ENCODE measurements at places on chromosomes 12 and 14.

- DNase-seq = no peak
Measured at GRCh38 chr12:4918950-4919660, 9.4 kb downstream of the KCNA1 start.

GRCh38 chr12:24270965-24271364, 321.5 kb upstream of the SOX5 start:
- DNase-seq = no peak

DNA sequence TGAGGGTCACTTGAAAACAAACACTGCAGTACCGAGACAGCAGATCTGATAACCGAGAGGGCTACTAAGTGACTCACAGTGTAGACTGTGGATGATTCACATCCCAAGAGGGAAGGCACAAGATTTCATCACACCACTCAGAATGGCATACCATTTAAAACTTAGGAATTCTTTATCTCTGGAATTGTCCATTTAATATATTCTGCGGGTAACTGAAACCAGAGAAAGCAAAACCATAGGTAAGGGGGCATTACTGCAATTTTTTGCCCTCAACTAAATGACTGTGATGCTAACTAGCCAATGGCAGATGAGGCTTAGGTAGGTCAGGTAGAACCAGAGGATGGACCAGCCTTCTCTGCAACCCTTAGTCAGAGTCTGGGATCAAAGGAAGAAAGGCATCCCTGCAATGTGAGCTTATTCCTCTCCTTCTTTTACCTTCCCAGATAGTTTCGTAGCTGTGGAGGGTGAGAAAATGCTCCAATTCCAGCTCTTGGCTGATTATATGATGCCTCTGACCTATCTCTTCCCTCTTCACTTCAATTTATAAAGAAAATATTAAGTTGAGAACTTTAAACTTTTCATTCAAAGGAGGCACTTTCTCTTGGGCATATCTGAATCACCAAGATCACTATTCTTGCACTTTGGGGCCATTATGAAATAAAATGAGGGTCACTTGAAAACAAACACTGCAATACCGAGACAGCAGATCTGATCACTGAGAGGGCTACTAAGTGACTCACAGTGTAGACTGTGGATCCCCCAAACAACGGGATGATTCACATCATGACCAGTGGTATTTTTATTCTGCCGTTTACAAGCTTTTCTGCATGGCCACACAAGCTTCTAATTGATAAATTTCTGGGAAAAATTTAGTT, 6.8 kb downstream of the ART4 start:
- DNase-seq = no peak

DNA sequence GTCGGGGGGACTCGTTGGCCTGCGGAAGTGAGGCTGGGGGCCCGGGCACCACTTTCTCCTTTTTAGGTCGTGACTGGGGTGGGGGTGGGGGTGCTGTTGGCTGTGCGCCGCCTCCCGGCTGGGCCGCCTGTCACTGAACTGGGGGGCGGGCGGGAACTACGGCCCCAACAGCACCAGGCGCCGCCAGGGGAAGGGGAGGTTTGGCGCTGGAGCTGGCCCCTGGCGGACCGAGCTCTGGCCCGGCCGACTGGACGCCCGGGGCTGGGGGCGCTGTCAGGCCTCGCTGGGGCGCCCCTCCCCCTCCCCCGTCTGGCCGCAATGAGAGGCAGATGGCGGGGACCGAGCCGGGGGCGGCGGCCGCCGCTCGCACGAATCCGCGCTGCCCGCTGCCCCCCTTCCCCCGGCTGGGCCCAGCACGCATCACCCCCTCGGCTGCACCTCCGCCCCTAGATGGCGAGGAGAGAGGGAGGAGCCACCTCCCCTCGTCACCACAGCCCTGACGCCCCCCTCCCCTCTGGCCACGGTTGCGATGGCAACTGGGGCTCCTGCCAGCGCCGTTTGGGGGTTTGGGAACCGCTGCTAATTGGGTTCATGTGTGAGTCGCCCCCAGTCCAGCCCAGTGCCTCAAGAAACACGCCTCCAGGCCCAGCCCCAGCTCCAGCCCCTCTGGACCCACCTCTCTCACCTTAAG, 723 bp downstream of the NFATC4 start:
- peak; percentile 24 for DNase-seq

GRCh38 chr12:116804051-116804450, 65.9 kb downstream of the RNFT2 start:
- no peak for DNase-seq

DNA sequence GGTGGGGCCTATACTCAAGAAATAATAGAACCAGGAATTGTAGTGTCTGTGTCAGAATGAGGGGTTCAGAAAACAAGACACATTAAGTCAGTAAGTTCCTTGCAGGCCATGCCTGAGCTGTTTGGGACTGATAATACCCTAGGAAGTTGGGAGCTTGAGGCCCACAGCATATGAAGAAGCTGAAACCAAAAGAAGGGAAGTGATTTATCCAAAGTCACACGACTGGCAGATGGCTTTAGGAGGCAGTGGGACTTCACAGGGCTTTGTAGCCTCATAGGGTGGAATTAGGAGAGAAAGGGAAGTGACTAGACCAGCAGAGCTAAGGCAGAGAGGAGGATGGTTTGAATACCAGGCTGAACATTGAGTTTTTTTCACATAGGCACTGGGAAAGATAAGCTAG, 56.6 kb upstream of the SRSF5 start:
- DNase-seq = no peak

DNA sequence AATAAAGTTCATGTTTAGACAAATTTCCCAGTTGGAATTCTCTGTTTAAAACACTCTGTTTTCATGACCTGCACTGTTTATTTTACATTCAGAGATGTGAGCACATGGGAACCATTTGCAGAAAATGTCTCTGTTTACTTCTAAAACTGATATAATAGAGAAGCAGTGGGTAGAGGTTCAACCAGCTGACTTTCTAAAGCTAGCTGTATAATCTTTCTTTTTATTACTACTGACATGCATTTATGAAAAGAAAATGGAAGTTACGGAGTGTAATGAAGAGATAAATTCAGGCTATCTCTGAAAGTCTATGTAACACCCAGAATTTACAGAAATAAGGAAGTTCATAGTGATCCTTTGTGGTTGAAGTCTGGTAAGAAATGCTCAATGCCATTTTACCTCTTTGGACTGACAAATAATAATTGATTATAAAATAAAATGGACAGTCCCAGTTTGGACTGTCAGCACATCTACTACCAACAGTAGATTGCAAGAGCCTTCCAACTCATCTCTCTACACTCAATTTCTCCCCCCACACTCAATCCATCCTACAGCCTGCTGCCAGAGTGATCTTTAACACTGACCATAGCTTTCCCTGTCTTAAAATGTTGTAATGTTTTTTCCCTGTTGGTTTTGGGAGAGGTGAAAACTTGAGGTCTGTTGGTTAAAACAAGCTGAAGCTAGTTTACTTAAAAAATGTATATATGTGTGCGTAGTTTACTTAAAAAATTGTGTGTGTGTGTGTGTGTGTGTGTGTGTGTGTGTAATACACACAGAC, 137.4 kb downstream of the AEBP2 start:
- no peak for DNase-seq

- DNase-seq = no peak
Measured at GRCh38 chr14:44652640-44653039, 145.6 kb upstream of the FSCB start.

DNA sequence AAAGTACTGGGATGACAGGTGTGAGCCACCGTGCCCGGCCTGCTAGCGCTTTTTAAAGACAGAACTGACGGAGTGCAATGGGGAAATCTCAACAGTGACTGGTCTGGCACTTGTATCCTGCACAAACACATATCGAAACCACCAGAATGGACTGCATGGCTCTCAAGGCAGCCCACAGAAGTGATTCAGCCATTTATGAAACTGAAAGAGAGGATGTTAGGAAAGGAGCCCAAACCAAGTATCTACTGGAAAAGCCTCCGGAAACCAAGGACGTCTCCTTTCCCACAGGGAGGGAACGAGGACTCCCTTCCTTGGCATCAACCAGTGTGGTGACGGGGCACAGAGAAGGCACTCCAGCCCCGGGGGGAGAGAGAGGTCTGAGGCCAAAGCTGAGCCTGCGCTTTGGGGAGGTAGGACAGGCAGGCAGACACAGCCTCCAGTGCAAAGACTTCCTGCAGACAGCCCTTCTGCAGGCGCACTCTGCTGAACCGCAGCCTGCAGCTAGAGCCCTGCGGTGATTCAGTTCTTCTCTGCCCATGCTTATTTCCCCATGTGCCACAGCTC, 16.5 kb downstream of the SLC15A4 start:
- DNase-seq = no peak

DNA sequence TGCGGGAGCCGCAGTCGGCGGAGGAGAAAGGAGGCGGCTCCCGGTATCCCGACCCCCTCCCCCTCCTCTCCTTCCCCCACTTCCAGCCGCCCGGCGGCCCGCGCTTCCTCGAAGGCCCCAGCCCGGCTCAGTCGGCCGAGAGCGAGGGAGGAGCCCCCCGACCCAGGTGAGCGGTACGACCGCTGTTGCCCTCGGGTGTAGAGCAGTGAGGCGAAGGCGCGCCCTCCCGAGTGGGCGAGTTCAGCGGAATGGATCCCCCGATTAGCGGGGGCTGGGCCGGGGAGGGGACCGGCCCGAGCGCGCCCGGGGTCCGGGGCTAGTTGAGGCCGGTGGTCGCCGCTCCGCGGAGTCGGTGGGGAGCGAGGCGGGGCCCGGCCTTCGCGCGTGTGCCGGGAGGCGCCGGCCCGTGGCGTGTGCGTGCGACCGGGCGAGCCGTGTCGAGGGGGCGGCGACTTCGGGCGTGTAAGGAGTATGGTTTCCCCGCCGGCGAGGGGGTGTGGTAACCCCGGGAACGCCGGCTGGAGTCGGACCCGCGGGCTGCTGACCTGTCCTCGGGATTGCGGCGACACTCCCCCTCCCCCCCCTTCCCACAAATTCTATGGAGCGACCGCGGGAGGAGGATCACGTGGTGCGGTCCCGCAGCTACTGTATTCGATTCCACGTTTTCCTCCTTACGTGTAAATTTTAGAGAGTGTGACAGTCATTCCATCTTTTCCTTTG, 501 bp downstream of the RIMKLB start:
- DNase-seq = peak; percentile 53

GRCh38 chr12:80754274-80754673, 37.6 kb downstream of the MYF5 start:
- DNase-seq = no peak

- DNase-seq = no peak
Measured at GRCh38 chr14:95222870-95223398, 65.6 kb upstream of the DICER1 start.

GRCh38 chr12:11653215-11653753, 3.8 kb downstream of the ETV6 start:
- DNase-seq = peak; percentile 80

GRCh38 chr12:133129368-133130037, 571 bp downstream of the ZNF891 start:
- DNase-seq = peak; percentile 14

DNA sequence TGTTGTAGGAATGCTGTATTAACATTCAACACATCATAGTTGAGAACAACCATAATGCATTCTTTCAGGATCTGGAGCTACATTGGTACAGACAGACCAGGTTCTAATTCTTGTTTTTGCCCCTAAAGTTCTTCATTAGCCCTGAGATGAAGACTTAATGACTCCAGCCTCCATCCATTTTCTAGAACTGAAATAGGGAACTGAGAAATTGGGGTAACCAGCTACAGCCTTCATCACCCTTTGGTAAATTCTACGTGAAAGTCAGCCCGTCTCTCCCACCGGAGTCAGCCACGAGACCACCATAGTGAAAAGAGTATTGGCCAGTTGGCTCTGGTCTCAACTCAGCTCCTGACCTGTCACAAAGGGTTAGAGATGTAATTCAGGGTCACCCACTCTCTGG, 164.0 kb downstream of the NUAK1 start:
- DNase-seq = no peak

DNA sequence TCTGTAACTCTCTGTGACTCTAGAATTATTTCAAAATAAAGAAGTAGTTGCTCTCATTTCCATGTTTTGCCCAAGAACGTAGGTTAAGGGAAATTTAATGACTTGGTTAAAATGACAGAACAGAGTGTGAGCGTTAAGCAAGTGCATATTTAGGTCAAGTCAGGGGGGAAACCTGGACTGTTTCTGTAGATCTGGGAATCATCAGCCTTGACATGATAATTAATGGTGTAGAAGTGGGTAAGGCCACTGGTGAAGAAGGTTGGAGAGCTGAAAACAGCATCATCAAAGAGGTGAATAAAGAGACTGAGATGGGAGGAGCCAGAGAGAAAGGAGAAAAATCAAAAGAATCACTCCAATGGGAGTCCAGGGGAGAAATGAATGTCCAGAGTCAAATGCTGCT, 49.4 kb upstream of the STK38L start:
- no peak for DNase-seq

GRCh38 chr12:106058256-106059182, 80.2 kb downstream of the NUAK1 start:
- no peak for DNase-seq

DNA sequence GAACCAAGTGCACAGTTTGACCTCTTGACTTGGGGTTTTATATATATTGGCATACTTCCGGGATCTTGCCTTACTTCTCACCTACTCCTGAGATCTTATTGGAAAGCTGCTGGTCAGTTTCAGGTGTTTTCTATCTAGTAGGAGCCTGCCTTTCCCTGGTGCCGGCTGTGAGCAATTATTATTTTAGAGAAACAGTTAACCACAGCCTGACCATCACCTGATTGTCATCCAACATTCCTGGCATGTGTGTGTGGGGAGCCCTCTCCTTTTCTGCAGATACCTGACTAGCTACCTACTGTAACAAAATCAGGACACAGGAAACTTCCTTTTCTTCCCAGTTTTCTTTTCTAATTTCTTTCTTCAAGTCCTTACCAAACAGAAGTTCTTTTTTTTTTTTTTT, 220.4 kb downstream of the ATP23 start:
- DNase-seq = no peak

- peak; percentile 45 for DNase-seq
Measured at GRCh38 chr12:96907671-96908422, 790 bp downstream of the NEDD1 start.

GRCh38 chr12:53738406-53739213, 11.4 kb upstream of the CALCOCO1 start:
- peak; percentile 55 for DNase-seq

GRCh38 chr12:111578276-111578970, 20.7 kb downstream of the ATXN2 start:
- no peak for DNase-seq

DNA sequence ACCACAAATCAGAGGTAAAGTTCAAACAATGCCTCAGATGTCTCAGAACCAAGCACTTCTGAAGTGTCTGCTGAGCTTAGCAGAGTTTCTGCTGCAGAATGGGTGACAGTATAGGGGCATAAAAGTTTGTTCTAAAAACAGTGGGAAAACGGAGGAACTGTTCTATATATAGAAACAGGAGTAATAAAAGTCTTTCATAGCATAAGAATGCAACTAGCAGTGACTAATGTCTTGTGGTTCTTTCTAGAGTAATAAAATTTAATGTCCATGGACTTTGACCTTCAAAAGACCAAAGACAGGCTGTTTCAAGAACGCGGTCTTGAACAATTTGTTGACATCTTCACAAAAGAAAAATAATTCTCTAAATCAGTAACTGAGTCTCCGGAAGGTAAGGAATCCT, 107.5 kb upstream of the FAR2 start:
- DNase-seq = no peak

- DNase-seq = no peak
Measured at GRCh38 chr14:94936401-94936892, 166.5 kb upstream of the GSC start.

GRCh38 chr14:33516898-33517436, 433.9 kb downstream of the EGLN3 start:
- no peak for DNase-seq
